SK-N-SH (cell line): ENCODE measurements at places on chromosomes 12 and 14. TPM values are rescaled to one million over a fixed set of nuclear protein-coding genes. Genes with fewer than 3 reads are reported as not detected.
A peak's percentile ranks its signal among the peaks of the same experiment; 100 is the strongest.

SDSL gene
- 32.4 and 33.7 TPM in 2 replicates for polyA plus RNA-seq

POTEM gene
- polyA plus RNA-seq: 0.06 and 0.25 TPM in 2 replicates

KCNA1 gene
- 0.08 TPM in 1 of 2 replicates, not detected in the other for polyA plus RNA-seq

KCNK13 gene
- polyA plus RNA-seq: not detected in 2 replicates

AP4S1 gene
- polyA plus RNA-seq: 1.7 and 3.4 TPM in 2 replicates

TTC9 gene
- 0.29 and 0.33 TPM in 2 replicates for polyA plus RNA-seq

TAS2R31 gene
- 0.16 and 0.39 TPM in 2 replicates for polyA plus RNA-seq

INHBC gene
- 0.08 and 0.10 TPM in 2 replicates for polyA plus RNA-seq

VEZT gene
- polyA plus RNA-seq: 41.2 and 55.0 TPM in 2 replicates

LALBA gene
- not detected in 2 replicates for polyA plus RNA-seq

DNA sequence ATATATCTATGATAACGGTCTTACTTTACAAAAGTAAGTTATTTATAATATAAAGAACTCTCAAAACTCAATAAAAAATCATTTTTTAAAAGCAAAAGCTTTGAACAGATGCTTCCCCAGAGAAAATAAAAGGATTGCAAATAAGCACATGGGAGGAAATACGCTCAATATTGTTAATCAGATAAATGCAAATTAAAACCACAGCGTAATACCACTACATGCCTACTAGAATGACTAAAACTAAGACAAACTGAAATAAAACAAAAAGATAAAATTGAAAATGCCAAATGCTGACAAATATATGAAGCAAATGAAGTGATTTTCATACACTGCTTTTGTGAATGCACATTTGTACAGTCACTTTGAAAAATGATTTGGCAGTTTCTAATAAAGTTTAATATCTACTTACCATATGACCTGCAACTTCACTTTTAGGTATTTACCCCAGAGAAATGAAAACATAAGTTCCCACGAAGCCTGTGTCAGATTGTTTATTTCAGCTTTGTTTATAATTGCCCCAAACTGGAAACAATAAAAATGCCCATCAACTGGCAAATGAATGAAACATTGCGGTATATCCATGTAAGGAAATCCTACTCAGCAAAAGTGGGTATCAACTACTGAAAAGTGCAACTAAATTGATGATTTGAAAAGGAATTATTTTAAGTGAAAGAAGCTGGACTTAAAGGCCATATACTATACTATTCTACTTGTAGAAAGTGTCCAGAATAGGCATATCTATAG, 1072.4 kb downstream of the TMTC2 start:
- DNase-seq: no peak

GRCh38 chr12:80937391-80938238, at the start of gene LIN7A:
Gene LIN7A, minus strand, starts transcription at chr12:80937934. Its CDS starts 212 bp downstream, at chr12:80937722.
- DNase-seq: peak; percentile 33

DNA sequence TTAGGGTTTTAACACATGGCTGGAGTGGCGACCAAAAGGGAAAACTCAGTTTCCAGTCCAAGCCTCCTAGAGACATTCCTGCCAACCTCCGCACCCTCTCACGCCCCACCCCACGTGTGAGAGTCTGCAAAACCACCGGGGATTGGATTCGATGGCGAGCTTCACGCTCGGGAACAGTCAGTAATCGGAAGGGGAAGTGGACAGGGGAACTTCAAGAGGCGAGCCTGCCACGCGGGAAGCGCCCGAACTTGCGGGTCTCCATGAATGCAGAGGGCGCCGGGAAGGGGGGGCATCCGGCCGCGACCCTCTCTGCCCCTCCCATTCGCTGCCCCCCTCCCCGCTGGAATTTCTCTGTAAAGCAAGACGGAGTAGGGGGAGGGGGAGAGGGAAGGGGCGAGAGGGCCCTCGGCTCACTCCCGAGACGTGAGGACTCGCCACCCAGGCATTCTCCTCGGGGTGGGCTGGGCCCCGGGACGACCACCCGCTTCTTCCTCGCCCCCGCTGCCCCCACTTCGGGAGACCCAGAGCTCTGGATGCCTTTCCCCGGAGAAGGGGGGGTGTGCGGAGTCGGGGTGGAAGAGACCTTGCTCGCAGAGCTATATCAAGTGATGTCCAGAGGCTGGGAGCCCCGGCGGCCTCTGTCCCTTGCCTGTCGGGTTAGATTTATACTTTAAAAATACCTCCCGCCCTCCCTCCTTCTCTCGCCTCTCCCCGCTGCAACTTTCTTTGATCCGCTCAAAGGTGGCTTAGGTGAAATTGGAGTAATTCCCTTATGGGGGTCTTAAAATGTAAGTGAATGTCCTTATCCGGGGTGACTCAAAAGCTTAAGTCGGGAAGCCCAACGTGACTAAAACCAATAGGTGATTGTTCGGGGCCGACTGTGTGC, 2.5 kb upstream of the CCND2 start:
- peak; percentile 38 for DNase-seq

DNA sequence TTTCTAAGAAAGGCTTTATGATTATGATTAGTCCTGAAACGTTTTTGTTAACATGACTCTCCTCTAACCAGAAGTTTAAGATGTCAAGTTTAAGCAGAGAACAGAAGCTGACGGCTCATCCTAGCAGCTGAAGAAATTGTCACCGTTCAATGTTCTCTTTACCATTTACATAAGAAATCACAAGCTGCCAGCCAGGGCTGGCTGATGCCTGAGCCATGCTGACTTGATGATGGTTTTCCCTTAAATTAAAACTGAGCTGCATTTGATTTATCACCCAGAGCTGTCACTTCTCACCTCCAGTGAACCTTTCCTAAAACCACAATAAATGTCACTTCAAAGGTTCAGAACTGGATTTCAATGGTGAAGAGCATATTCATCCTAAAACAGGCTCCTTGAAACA, 153.6 kb downstream of the KTN1 start:
- no peak for DNase-seq

- DNase-seq: no peak
Observed at GRCh38 chr12:110556705-110557104, 26.4 kb downstream of the PPTC7 start.

DNA sequence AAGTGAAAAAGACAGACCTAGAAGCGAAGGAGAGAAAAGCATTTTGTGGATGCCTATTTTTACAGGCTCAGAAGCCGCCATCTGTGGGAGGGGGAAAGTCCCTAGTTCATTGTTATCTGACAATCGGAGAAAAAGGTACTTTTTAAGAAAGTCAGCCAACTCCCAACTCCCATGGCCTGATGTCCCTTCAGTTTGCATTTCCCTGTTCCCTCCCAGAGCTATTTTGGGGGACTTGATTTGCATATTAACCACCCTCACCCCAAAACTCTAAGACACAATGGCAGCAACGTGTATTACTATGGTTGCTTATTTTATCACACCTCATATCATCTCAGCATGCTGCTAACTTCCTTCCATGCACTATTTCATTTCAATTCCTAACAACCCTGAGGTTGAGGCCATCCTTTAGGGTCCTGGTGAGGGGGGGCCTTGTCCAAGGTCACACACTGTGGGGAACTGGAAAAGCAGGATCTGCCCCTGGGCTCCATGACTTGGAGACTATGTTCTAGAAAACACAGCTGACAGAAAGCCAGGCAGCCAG, 18.7 kb downstream of the HVCN1 start:
- DNase-seq: no peak

DNA sequence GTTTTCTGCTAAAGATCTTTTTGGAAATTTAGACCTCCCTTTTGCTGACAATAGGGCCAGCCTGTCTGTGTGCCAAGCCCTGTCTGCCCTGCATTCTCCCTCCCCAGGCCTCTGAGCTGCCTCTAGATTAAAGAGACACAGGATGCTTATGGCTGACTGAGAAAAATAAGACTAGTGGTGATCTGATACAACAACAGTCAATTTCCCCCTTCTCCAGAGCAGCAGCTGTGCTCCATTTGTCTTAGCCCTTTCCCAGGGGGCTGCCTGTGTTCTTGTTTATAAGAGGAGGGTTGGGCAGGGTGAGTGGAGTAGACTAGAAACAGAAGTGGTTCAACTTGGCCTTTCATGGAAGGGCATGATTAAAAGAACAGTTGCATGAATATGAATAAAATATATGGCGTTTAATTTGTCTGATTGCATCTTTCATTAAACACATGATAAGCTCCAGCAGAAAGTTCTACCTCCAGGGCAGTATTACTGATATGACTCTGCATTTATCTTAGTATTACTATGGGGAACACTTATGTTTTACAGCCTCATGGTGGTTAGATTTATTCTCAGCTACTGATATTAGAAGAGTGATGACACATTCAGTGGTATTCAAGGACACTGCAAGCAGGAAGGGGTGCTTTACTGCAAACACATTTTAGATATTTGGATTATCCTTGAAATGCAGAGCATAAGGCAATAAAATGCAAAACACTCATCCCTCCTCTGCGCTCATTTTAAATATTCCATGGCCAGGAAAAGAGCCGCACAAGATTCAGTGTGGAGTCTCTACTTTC, 150.2 kb upstream of the CLEC14A start:
- DNase-seq: no peak

DNA sequence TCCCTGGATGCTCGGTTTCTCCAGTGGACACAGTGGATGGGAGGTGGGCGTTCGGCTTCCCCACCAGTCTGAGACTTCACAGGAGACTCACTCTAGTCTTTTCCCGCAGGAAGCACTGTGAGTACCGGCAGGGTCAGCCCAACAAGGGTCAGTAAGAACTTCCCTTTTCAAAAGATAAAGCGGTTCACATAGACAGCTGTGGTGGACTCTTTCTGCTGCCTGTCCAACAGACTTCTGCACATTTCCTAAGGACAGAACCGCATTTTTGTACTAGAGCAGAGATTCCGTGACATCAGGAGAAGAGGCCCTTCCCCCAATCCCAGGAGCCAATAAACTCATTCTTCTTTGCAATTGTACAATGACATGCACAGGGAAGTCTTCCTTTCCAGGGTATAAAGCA, 10.4 kb downstream of the LTBR start:
- no peak for DNase-seq

DNA sequence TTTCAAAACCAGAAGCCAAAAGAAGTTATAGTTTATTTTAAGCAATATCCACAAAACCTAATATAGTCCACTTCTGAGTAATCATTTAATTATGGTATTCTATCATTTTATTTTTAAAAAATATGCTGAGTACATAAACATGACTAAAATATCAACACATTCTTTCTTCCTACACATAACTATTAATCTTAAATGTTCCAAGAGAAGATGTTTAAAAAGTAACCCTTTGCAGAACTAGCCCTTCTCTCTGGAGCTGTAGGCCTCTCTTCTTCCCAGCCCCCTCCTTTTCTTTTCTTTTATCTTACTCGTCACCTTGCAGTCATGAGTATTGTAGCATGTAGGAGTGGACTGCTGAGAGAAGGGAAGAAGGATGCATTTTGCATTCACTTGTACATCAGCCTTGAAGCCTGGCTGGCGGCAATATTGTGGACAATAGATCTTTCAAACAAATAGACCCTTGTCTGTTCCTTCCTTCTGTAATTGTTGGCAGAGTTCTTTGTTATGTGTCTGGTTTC, 941.9 kb downstream of the NRXN3 start:
- no peak for DNase-seq

DNA sequence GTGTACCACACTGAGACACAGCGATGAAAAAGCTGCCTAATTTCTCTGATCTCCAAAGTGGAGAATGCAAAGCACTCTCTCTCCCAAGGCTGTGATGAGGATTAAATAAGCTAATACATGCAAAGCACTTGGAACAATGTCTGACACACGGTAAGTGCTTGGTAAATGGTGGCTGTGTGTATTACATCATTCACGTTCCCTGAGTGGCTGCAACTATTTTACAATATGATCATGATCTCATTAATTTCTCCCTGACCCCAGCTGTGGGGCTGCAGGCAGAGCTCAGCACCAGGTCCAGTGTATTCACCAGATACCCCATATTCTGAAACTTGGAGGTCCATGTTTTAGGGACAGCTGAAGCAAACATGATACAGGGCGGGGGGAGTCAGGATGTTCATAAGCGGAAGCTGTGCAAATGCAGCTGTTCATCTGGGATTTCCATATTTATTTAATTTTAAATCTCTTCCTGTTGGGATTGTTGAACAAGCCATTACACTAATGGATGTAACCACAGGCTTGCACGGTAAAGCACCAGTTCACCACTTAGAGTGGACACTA, 106.4 kb downstream of the CCDC60 start:
- no peak for DNase-seq

DNA sequence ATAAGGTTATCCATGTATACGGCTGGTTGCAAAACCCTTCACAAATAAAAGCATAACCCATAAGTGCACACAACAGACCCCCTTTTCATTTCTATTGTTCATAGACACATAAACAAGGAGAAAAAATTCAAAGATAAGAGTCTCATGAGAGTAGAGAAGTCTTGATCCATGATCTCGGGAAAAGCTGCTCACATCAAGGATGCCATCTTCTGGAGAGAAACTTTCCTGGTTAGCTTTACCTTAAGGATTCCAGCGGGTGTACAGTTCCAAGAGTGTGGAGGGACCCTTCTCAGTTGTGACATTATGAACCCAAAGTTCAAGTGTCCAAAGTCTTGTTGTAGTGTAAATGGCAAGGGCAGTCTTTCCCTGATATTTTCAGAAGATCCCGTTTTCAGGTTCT, 144.5 kb downstream of the LLPH start:
- no peak for DNase-seq

- no peak for DNase-seq
Observed at GRCh38 chr14:92400579-92401444, 77.8 kb downstream of the SLC24A4 start.
